ENCODE measurements at places on chromosomes 2 and 18.

DNA sequence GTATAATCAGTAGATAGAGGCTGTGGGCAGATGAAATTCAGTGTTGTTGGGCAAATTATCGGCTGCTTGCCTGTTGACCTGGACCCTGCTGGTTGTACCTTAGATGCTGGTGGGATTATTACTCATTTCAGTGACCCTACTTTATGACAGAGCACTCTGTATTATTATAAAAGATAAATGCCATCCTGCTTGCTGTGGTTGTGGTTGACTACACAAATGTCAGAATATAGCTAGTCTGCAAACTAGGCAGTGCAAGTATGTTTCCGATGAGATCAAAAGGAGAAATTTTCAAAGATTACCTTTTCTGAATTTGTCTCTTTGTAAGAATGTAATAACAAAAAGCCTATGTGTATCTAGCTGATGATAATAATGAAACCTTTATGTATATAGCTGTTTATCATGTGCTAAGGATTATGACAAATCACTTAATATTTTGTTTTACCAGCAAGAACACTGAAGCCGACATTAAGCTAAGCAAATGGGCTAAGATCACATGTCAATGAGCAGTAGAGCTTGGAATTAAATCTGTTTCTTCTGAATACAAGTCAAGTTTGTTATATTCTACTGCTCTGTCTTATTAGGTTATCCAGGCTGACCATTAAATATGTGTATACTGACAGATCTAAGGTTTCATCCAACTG lies 219.2 kb downstream of the CAMKMT start:
- no peak for DNase-seq

DNA sequence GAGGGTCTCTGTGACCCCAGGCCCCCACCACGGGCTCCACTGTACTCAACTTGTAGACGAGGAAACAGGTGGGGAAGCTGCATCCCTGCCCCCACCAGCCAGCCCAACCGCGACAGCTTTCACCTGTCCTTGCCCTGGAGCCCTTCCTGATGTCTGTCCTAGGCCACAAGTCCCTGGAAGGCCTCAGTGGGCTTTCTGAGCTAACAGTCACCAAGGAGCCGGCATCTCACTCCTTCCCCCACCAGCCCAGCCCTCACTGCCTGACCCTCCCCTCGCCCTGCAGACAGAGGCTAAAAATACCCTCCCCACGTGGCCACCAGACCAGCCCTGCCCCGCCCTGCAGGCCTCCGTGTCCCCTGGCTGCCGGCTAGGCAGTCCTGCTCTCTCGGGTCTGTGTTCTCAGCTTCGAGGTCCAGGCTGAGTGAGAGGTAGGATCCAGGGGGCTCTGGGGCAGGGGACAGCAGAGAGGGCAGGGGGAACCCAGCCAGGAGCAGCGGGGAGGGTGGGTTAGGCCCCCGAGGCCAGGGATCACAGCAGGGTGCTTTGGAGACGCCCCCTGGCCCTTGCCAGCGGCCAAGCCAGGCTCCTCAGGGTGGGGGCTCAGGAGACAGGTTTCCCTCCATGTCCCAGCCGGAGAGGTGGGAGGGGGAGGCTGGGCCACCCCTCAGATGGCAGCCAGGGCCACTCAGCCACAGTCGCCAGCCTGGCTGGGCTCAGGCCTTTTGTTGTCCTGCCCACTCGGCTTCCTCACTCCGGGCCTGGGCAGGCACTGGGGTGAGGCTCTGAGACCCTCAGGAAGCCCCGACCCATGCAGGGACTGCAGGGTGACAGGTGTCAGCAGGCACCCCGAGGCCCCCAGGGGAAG lies at the start of gene KLHL30:
Gene KLHL30 (plus strand): TSS at position 338 of the 865 bp plus-strand sequence. CDS start 2,087 bp downstream, outside the sequence.
- DNase-seq, result no peak

DNA sequence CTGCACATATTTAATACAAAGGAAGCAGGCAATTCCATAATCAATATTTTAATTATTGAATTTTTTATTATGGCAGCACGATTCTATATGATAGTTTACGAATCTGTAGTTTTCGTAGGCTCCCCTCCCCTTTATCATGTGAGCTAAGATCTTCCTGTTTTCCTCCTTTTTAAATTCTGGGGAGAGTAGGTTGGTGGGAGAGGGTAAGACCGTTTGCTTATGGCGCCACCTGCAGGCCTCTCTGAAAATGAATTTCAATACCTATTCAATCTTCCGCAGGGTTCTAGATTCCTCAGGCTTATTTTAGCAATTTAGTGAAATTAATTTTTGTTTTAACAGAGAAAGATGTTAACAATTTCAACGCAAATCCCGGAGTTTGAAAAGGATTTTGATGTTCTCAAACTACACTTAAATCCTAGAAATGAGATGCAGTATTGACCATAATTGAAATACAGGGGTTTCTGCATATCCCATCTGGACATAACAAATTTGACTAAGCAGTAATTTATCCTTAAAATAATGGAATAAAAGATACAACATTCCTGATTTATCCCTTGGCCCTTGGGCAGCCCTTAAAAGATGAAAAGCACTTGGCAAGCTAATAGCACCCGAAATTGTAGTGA lies 12.8 kb upstream of the GBX2 start:
- no peak for DNase-seq

- DNase-seq, result no peak
Measured at GRCh38 chr2:236588932-236589592, 19.4 kb downstream of the ACKR3 start.

- no peak for DNase-seq
Measured at GRCh38 chr2:12606472-12607000, 110.2 kb upstream of the TRIB2 start.

GRCh38 chr2:230737791-230738226 lies 25.2 kb downstream of the CAB39 start:
- DNase-seq, result no peak

GRCh38 chr2:240234503-240234951 lies 94.1 kb upstream of the OTOS start:
- DNase-seq, result no peak

DNA sequence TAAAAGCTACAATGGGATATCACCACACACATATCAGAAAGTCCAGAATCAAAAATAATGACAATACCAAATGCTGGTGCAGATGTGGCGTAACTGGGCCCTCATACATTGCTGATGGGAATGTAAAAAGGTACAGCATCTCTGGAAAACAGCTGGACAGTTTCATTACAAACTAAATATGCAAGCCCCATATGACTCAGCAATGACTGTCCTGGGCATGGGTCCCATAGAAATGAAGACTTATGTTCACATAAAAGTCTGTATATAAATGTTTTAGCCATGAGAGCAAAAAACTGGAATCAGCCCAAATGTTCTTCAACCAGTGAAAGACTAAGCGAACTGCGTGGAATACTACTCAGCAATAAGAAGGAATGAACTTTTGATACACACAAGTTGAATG lies 56.7 kb downstream of the ALPK2 start:
- no peak for DNase-seq

DNA sequence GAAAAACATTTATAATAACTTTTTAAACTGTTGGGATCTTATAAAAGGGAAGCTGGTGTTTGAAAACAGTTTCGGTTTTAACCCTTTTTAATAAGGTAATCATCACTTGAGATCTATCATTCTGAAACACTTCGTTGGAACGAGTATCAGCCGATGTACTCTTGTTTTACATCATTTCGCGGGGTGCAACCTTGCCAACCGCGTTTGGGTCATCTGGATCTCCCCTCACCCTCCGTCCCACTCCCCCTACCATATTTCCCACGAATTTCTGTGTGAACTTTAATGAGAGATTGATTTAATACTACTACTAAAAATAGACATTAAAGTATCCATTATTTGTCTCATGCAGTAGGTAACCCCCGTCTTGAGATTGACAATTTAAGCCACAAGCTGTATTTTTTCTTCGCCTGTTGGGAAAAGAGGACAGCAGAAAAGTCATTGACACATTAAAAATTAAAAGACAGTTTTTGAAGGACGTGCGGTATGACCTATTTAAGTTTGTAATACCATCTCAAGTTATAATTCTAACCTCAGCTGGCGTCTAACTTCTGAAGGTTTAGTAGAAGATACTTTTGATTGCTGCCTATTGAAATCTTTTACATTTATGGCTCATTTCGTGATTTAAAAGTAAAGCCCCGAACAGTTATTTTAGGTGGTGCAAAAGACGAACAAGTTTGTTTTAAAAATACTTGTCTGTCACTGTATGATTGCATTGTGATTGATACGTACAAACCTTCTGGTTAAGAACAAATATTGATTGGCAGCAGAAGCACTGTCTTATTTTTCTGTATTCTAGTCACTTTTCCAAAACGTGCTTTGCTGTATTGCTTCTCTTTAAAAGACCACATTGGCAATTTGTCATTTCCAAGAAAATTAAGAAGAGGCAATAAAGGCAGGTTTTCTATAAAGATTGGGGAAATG lies 1.5 kb downstream of the CREB1 start:
- no peak for DNase-seq

DNA sequence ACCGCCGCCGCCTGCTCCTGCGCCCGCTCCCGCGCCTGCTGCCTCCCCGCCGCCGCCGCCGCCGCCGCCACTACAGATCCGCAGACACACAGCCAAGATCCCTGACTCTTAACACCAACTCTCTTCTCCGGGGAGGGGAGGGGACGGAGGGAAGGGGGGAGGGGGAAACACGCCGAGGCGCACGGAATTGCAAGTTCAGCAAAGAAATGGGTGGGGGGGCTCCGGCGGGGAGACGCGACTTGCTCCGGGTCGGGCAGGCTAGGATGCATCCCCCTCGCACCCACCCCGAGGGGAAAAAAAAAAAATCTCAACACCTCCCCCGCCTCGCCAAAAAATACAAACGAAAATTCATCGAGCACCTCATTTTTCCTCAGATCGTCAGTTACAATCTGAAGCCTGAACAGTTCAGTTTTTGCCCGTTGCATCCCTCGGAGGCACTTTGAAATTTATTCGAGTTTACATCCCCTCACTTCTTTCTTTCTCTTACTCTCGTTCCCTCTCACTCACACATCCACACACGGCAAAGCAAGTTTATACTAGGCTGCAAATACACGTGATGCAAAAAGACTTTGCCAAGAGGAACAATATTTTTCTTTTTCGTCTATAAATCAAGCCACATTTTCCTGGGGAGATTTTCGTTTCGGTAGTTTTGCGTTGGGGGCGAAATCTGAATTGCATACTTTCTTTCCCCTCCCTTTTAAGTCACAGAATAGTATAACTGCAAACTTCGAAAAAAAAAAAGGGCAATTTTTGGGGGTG lies at the start of gene TCF4:
Gene TCF4 (minus strand): TSS at position 82 of the 759 bp plus-strand sequence. CDS start 1,076 bp downstream, outside the sequence.
- DNase-seq, result no peak

GRCh38 chr2:60275958-60276357 lies 277.5 kb downstream of the BCL11A start:
- no peak for DNase-seq

GRCh38 chr2:62406573-62407043 lies 99.4 kb downstream of the TMEM17 start:
- no peak for DNase-seq

GRCh38 chr2:113791697-113792590 lies 35.5 kb upstream of the SLC35F5 start:
- no peak for DNase-seq

- no peak for DNase-seq
Measured at GRCh38 chr2:197419438-197419837, 15.4 kb downstream of the SF3B1 start.

DNA sequence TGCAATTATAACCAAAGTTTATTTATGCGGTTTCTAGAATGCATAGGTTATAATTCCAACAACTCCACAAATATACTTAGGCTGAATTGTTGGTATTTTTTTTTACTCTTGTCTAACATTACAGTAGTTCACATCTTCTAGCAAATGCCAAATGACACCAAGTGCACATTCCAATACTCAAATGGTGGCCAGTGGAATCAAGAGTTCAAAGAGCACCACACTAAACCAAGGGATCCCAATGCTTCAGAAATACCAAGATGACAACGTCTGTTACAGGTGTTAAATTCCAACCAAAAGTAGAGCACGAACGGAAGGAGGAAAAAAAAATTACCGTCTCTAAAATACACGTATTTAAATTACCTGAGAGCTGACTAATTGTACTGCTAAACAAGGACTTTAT lies 136.2 kb downstream of the TMEM247 start:
- DNase-seq, result no peak

- no peak for DNase-seq
Measured at GRCh38 chr2:170842785-170843184, 26.1 kb downstream of the GAD1 start.

GRCh38 chr18:6865251-6865650 lies 135.7 kb downstream of the ARHGAP28 start:
- no peak for DNase-seq

- DNase-seq, result no peak
Measured at GRCh38 chr18:26777351-26778053, 88.0 kb downstream of the AQP4 start.

DNA sequence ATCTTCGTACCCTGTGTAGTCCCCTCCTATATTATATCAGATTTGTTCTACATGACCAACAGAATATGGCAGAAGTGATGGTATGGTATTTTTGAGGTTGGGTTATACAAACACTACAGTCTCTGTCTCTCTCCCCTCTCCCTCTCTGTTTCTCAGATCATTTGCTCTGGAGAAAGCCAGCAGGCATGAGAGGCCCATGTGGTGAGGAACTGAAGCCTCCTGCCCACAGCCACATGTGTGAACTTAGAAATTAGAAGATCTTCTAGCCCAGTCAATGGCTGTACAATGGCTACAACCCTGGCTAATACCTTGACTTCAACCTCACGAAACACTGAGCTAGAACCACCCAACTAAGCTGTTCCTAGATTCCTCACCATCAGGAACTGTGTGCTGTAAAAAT lies 250.6 kb downstream of the SMAD2 start:
- no peak for DNase-seq

DNA sequence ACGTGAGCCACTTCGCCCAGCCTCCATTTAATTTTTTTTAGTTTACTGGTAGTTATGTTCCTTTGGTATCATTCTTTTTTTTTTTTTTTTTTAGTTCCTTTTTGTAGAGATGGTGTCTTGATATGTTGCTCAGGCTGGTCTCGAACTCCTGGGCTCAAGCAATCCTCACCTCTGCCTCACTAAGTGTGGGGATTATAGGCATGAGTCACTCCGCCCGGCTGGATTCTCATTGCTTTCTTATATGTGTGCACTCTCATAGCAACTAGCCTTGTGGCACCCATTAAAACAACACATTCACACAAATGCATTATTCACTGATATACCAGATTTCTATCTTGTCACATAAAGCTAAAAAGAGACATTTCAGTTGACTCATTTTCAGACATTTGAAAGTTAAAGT lies 4.2 kb downstream of the TTC27 start:
- no peak for DNase-seq

GRCh38 chr2:45833968-45834344 lies 182.5 kb downstream of the PRKCE start:
- no peak for DNase-seq

- no peak for DNase-seq
Measured at GRCh38 chr2:161780881-161781280, 156.7 kb downstream of the SLC4A10 start.

- no peak for DNase-seq
Measured at GRCh38 chr18:67281746-67282145, 234.8 kb downstream of the DSEL start.

DNA sequence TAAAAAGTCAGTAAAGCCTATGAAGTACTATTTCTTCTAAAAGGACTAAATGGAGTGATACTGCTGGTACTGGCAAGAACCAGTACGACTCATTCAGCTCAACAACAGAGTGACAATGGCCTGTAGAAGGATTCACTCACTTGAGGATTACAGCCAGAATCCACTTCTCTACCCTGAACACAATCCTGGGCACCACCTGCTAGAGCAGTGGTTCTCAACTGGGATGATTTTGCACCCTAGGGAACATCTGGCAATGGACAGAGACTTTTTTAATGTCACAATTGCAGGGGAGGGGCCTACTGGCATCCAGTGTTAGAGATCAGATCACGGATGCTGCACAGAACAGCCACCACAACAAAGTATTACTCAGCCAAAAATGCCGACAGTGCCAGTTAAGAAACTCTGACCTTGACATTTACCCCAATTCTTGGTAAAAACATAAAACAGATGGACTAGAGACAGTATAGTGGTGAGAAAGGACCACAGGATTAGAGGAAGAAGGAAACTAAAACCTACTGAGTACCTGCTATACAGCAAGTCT lies 5.0 kb downstream of the SPIRE1 start:
- DNase-seq, result no peak

Measured in cortex of kidney (tissue), 1 donor.